Trophoblast cell (in vitro differentiated cells and primary cell): ENCODE measurements at places on chromosomes 1 and 21.

GRCh38 chr1:215636258-215636965 is 69.3 kb downstream of the KCTD3 start:
- peak; percentile 72 for DNase-seq

DNA sequence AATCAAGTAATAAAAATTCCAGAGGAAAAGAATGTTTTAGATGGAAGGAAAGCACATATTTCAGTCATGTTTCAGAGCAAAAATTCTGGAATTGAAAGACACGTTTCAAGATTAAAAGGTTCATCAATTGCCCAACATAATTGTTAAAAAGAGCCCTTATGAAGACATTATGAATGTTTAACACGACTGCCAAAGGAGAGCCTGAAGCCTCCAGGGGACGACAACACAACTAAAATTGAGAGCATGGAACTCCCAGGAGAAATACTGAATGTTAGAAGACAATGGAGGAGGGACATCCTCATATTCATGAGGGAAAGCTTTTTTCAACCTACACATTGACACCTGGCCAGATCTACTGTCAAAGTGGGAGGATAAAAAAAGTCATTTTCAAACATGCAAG is 16.0 kb downstream of the OR2T11 start:
- peak; percentile 73 for DNase-seq

GRCh38 chr1:20125100-20125499 is 5.8 kb upstream of the PLA2G2D start:
- no peak for DNase-seq

GRCh38 chr1:31857863-31858262 is 42.0 kb upstream of the SPOCD1 start:
- no peak for DNase-seq

GRCh38 chr1:222394224-222394623 is 153.7 kb downstream of the HHIPL2 start:
- no peak for DNase-seq

DNA sequence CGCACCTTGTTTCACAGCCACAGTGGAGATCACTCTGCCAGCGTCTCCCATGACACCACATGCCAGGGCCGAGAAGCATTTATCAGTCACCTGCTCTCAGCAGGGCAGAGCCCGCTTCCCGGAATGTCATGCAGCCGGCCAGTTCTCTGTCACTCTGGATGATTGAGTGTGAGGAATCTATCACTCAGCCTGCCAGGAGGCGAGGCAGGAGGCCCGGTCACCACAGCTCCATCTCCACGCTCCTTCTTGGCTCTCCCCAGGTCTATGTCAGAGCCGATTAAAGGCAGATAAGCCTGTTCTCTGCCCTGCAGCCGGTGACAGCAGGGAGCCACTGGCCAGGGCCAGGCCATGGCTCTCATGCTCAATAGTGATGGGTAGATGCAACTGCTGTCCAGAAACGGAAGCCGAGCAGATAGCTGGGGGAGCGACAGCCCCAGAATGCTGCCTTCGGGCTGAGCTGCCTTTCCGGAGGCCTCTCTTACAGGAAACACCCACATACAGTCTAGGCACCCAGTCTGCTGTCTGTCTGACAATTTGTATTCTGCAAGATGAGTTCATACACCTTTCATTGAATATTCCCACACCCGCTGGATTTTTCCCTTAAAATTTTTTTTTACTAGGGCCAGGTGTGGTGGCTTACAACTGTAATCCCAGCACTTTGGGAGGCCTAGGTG is 64.1 kb downstream of the ACTL8 start:
- no peak for DNase-seq

- peak; percentile 90 for DNase-seq
Measured at GRCh38 chr21:42233067-42233961, 14.4 kb downstream of the ABCG1 start.

GRCh38 chr1:60746278-60746791 is 336.0 kb upstream of the NFIA start:
- DNase-seq, result no peak

- no peak for DNase-seq
Measured at GRCh38 chr21:45592626-45593134, 50.4 kb upstream of the SLC19A1 start.

DNA sequence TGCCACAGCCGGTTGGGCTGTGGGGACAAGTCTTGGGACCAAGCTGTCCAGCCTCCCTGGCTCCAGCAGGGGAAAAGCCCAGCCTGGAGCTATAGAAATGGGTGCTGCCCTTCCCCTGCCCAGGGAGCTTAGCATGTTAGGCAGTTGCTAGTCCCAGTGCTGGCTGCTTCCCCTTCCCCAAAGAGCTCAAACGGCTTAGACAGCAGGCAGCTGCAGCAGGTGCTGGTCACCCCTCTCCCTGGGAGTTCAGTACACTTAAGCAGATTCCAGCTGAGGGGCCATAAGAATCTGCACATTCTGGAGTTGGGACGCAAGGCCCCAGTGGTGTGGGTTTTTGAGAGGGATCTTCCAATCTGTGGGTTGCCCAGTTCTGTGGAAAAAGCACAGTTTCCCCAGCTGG is 11.1 kb upstream of the REG4 start:
- DNase-seq, result no peak

DNA sequence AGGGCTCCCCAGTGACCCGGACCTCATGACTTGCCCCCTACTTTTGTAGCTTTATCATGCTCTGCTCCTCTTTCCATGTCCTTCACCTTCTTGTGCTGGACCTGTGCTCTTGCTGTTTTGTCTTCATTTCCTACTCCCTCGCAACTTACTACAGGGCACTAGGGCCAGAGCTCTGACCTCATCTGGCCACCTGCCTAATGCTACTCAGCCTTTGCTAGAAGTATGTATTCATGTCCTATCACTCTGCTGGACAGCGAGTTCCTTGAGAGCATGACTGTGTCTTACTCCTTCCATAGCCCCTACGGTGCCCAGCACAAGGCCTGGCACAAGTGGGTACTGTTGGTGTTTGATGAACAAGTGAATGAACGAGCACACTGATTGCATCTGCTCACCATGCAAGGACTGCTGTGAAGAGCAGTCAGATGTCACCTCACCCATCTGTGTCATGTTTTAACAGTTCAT is 1.9 kb downstream of the MTFR1L start:
- no peak for DNase-seq

DNA sequence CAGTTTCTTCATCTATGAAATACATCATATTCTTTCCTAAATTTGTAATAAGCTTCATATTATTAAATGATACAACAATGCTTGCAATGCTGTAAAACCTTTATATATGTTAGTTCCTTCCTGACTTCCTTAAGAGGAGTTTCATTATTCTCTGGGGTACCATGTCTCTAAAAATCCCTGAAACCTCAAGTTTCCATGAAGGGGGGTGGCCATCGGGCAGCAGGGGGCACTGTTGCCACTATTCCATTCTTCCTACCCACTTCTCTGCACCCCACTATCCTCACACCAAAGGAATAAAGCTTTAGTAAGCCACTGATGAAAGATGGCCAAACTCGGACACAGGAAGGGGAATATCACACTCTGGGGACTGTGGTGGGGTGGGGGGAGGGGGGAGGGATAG is 9.0 kb upstream of the DMRTB1 start:
- no peak for DNase-seq
